Fibroblast of upper back skin (primary cell): ENCODE measurements at places on chromosomes 3 and 15.

- no peak for DNase-seq
Observed at GRCh38 chr3:17038900-17039553, 154.3 kb downstream of the PLCL2 start.

DNA sequence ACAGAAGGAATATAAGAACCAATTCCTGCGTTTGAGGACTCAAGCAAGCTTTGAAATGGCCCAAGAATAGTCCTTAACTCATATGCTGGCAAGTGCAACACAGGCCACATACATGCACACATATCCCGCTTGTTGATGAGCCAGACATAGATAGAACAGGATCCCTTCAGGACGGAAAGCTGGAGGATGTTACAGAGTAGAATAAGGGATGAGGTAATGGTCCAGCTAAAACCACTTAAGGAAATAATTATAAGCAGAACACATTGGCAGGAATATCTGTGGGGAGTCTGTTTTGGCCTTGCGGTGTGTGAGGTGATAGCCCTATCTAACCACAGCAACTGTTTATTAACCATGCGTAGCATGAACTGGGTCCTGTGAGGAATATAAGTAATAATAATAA is 25.0 kb downstream of the SCG3 start:
- peak; percentile 45 for DNase-seq

DNA sequence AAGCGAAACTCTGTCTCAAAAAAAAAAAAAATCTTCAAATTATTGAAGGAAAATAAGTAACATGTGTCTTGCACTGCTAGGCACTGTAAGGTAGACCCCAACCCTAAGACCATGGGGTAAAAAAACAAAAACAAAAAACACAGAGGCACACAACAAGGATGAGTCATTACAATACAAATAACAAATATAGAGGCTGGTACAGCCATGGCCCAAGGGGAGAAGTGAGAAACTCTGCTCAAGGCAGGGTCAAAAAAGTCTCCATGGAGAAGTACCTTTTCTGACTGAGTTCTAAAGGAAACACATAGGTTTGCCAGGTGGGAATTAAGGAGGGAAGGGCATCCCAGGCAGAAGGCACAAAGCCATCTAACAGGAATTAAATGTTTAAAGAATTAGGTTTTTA is 54.5 kb downstream of the TOP2B start:
- no peak for DNase-seq

- DNase-seq = no peak
Observed at GRCh38 chr3:71121429-71122167, 461.9 kb downstream of the FOXP1 start.

DNA sequence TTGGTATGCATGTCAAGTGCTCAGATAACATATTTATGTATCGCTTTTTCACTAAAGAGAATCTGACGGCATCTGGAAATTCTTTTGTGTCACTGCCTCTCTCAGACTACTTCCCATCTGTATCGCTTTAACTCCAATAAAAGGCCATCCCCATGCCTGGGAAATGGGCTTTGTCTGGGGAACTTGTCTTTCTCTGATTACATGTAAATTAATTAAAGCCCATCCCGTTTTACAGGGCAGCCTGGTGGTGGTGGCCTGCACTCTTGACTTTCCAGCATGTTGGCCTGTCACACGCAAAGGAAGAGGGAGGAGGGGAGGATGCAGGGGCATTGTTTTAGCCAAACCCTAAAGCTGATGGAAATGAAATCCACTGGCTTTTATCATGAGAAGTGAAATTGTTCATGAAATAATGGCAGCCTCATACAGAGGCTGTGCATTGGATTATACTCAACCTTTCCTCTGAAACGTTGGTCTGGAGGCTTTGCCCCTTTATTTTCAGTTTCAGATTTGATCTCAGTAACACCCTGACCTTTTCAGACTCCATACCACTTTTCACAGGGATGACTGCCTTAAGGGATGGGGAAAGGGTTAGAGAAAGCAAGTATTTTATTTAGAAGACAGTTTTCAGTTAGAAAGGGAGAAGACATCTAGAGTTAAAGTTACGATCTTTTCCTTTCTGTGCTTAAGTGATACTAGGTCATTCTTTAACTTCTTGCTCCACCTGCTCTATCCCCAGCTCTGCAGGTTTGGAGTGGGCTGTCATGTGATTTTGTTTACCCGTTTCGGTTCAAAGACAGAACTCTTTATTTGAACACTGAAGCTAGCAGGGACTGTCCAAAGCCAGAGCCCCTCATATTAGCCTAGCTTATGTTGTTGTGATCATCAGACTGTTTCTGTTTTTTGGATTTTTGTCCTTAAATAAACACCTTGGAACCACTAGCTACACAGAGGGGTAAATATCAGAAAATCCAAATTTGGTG is 94.6 kb upstream of the CTDSPL start:
- DNase-seq = peak; percentile 28

GRCh38 chr15:41648770-41649169 is 11.4 kb upstream of the MGA start:
- peak; percentile 72 for DNase-seq

- DNase-seq = peak; percentile 41
Observed at GRCh38 chr3:161423911-161424522, 52.7 kb upstream of the SPTSSB start.

- peak; percentile 74 for DNase-seq
Observed at GRCh38 chr3:100105501-100105900, 8.8 kb downstream of the FILIP1L start.

GRCh38 chr3:114112696-114113095 is 56.2 kb downstream of the QTRT2 start:
- DNase-seq = peak; percentile 63

GRCh38 chr3:74465715-74466410 is 148.6 kb downstream of the CNTN3 start:
- DNase-seq = peak; percentile 58

DNA sequence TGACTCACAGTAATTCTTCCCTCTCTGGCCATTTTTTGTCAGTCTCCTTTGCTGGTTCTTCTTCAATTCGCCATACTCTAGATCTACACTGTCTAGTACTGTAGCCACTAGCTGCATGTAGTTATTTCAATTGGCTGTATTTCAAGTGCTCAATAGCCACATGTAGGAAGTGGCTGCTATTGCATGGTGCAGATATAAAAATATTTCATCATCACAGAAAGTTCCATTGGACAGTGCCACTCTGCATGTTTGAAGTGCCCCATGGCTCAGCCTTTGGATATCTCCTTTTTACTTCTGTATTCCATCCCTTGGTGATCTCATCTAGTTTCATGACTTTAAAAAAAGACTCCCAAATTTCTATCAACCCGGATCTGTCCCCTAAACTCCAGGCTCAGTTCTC is 22.1 kb downstream of the PPP2R3A start:
- DNase-seq = peak; percentile 32

DNA sequence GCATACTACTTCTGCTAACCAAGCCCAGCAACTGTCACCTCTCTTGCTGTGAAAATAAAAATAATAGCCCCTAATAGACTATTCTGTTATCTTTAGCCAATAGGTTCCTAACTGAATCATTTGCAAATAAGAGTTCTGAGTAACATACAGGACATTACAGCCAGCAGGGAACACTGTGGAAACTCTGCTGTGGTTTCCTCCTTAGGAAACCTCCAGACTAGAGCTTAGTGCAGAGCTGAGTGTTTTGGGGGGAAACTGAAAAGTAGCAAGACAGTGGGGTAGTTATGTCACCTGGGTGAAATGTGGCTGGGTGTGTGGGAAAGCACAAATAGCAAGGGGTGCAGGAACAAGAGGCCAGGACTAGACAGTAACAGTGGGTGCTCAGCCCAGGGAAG is 32.4 kb downstream of the DZIP1L start:
- DNase-seq = peak; percentile 17

GRCh38 chr15:58766290-58766689 is 4.8 kb upstream of the MINDY2 start:
- no peak for DNase-seq

GRCh38 chr15:101322854-101323477 is 27.9 kb upstream of the SNRPA1 start:
- DNase-seq = no peak
